ENCODE measurements at places on chromosomes 4 and X.

DNA sequence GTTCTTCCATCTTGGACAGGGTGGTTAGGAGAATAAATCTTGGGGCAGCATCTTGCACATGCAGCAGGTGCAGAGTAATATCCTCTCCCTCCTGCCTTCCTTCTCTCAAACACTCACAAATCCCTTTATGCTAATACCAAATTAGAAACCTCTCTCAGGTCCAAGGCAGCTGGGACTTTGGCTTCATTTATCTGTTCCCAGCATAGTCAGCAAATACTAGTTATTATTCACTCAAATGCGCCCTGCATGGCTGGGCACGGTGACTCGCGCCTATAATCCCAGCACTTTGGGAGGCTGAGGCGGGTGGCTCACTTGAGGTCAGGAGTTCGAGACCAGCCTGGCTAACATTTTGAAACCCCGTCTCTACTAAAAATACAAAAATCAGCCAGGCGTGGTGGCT is 156.0 kb upstream of the GALNT7 start:
- DNase-seq = no peak

GRCh38 chrX:118211891-118212816 is 95.5 kb upstream of the KLHL13 start:
- DNase-seq = no peak

DNA sequence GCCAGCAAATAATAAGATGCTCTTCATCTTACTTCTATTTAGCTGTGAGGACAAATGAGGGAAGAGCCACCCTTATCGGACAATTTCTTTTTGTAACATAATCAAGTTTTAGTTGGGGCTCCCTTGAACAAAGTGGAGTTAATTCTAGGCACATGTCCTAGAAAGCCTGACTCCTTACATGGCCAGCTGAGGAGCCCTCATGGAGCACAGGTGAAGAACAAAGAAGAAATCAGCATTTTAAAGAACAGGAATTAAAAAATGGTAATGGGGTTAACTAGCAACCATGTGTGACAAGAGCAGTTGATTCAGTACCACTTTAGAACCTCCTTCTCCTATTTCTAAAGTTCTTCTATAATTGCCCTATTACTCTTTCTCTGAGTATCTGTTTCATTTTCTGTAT is 15.9 kb downstream of the GPR82 start:
- no peak for DNase-seq

- peak; percentile 57 for DNase-seq
Observed at GRCh38 chrX:136953867-136954787, 73.6 kb upstream of the RBMX start.

DNA sequence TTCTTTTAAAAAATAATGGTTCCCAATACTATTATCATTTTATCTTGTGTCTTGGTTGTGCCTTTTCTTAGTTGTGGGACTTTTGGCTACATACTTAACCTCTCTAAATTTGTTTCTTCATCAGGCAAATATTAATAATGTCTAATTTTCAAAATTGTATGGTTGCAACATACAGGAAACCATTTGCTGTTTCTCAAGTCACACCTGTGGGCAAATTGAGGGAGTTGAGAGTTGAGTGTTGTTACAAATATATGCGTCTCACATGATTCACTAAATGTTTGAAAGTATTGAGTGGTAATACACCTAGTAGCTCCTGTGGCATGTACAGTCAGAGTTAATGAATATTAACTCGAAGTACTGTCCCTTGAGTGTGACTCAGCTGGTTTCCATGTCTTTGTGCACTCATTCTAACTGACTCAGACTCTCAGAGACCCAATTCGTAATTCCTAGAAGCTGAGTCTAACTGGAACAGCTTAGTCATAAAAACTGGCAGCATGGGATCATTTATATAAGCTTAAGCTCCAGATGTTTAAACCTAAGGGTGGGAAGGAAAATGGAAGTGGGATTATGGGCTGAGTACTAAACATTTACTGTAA is 802.4 kb downstream of the TRIML1 start:
- no peak for DNase-seq

DNA sequence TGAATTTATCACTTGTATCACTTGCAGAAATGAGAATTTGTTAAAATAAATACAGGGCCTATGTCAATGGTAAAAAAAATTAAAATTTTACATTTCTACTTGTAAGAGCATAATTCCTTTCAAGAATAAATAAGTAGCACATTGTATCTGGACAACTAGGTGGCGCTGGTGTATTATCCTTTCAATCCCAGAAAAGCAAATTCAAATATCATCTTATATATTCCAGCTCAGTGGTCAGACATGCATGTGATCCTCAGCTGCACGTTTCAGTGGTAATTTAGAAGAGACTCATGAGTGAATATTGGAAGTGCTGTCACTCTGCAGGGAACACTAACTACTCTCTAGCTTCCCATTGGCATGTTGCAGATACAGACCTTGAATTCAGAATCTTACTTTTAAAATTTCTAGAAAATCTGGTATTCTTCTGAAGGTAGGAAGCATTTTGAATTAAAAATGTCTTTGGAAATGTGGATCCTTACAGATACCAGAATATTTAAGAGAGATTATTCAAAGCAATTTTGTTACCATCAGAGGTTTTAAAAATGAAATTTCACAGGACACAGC is 1414.7 kb upstream of the TENM3 start:
- peak; percentile 37 for DNase-seq

- DNase-seq = no peak
Observed at GRCh38 chr4:173417833-173418232, 18.9 kb upstream of the SCRG1 start.

GRCh38 chr4:185238750-185239149 is 29.4 kb downstream of the SNX25 start:
- DNase-seq = no peak

GRCh38 chrX:74251006-74251930 is 52.7 kb upstream of the ZCCHC13 start:
- peak; percentile 86 for DNase-seq

DNA sequence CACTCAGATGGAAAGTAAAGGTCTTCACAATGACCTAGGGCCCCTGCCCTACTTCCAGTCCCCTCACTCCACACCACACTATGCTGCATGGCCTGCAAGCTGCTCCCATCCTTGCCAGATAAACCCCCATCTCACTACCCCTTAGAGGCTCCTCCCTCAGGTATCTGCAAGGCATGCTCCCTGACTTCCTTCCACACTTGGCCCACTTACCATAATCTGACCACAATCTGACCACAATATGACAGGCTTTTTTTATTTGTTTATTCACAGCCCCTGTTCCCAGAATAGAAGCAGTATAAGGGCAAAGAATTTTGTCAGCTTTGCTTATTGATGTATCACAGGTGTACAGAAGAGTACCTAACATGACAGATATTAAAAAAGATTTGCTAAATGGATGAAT is 124.7 kb downstream of the CAMK2D start:
- DNase-seq = no peak

DNA sequence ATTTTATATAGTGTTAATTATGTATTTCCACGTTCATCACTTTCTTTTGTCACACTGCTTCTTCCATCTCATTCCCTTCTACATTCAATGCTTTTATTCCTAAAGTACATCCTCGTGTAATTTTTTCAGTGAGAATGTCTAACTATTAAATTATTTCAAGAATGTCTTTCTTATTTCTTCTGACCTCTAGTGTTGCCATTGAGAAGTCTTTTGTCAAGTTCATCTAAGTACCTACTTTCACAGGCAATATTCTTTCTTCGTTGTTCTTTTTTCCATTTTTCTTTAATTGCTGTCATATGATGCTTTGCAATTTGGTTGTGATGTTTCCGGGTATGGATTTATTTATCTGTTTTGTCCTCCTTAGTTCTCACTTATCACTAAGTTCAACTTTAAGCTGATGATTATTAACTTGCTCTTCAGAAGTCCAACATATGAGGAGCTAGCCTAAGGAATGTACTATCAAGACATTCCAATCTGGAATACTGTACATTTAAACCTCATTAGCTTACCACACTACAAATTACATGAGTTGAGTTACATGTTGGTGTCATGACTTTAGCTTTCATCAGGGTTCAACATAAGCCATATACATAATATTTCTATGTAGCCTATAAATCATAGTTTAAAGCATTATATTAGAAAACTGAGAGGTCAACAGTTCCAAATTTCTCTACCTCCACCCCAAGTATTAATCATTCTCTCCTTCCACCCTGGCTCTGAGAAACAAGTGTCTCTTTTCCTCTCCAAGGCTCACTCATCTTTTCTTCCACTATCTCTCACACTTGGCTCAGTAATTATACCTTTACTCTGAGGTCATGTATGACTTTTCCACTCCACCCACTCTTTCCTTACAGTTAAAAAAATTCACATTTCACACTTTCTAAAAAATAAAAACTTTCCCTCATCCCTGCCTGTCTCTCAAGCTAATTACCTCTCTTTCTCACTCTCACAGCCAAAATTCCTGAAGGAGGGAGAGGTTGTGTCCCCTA is 81.5 kb downstream of the COX18 start:
- no peak for DNase-seq

DNA sequence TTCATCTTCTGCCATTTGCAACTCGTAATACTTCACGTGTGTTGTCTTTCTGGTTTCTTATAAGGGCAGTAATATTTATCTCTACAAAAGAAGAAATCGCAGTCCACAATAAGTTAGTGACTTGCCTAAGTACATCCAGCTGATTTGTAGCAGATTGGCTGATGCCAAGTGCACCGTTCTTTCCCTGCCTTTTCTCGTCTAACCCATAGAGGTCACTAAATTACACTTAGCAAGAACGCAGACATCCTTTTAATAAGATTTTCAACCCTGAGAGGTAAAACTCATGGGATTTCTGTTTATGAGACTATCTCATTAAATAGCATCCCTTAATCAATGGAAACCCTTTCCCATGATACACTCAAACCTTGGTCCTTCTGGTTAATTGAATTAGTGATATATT is 408.6 kb upstream of the ACTRT1 start:
- DNase-seq = no peak

DNA sequence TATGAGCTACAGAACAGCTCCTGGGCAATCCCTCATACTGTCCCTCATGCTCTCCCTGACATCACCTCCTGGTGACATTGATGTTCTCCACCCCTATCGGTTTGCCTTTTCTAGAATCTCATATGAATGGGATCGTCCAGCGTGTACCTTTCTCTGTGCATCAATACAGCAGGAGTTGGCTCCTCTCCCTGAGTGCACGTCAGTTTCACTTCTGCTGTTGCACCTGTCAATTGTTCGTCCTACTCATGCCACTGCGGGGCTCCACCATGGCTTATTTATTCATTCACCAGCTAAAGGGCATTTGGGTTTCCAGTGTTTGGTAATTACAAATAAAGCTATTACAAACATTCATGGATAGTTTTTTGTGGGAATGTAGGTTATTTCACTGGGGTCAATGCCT is 269.1 kb upstream of the ZFP42 start:
- DNase-seq = no peak

DNA sequence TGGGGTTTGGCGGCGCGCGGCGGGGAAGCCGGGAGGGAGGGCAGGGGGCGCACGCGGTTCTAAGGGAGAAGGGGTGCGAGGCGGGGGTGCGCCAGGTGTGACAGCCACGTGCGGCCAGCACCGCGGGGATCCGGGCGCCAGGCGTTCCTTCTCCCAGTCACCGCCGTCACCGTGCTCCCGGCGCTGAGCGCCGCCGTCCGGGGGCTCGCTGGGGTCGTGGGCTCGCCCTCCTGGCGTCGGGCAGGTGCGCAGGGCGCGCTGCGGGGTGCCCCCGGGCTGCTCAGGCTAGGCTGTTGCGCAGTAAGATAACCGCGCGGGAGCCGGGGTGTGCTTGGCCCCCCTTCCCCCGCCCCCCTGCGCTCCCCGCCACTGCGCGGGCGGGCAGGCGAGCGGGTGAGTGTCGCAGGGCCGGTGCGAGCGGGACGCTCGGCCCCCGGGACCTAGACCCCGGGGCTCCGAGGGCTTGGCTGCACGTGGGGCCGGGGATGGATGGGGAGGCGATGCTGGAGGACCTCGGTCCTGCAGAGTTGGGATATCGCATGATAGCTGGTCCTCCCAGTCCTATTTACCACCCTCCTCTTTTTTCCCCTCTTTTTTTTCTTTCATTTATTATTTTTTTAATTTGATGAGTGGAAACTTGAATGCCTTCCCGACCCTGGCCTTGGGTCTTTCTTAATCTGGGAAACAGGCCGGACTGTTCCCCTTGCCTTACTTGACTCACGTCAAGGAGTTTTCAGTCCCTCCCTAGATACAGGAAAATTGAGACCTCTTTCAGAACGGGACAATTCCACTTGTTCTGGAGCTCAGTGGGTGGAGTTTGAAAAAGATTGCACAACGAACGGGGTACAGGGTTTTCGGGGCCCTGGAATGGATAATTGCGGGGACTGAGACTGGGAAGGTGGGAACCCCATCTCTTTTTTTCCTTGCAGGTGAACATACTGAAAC is 797 bp downstream of the TXLNG start:
- no peak for DNase-seq

DNA sequence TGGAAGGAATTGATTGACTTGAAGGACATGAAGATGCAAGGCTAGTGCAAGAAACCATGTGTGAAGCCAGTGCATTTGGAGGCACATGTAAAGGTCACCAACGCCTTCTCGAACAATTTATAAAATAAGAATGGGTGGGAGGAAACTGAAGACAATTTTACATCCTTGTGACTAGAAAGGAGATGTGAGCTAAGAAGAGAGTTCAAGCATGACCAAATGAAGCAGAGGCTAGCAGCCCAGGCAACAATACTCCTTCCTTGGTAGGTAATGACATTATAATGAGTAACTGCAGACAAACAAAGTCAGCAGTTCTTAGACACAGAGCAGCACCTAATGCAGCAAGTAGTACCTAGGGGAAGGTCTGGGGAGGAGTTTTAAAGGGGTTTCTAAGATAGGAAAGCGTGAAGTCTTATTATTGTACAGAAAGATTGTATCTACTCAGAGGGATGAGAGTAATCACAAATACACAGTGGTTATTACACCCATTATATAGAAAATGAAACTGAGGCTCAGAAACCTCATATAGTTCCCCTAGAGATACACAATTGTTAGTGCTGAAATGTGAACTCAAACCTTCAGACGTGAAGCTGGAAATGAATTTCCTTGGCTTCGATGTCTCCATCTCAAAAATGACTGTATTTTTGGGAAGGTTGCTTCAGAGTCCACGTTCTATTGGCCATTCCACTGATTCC is 56.1 kb downstream of the ATXN3L start:
- no peak for DNase-seq

- DNase-seq = no peak
Observed at GRCh38 chr4:76762137-76763130, 135.5 kb downstream of the SOWAHB start.

GRCh38 chr4:24248674-24249630 is 335.4 kb downstream of the DHX15 start:
- DNase-seq = no peak
